Kidney tubule cell (primary cell): ENCODE measurements at places on chromosomes 7 and 10.

DNA sequence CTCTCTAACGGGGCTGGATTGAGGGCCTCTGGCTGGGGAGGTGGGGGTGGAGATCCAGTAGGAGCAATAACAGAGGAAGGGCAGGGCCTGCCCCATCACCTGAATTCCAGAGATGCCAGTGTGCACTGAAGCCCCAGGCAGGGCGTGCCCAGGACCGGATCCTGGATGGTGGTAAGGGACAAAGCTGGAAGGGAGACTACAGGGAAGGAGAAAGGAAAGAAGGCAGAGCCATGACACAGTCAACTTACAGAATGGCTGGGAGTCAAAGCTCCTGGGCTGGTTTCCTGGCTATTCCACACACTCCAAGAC, 666 bp downstream of the TMEM139 start:
- DNase-seq: peak; percentile 95

DNA sequence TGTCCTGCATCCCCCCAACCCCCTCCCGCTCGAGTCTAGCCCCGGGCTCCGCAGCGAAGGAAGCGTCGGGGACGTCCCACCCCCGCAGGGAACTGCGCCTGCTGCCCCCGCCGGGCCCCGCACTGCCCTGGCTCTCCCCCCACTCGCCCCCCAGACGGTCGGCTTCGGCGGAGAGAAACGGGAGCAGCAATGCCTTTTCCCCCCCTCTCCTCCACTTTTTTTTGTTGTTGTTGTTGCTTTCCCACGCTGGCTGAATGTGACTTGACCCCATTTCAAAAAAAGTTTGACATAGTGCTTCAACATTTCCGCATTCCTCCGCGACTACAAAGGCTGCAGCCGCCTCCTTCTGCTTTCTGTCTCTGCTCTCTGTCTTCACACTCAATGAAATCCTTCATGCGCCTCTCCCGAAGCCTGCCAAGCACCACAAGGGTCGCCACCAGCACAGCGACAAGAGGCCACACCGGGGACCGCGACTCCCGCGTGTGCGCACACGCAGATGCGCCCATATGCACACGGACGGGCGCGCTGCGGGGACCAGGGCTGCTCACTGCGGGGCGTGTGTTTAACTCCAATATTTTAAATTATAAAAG, 1.0 kb downstream of the CDK6 start:
- DNase-seq: peak; percentile 85

DNA sequence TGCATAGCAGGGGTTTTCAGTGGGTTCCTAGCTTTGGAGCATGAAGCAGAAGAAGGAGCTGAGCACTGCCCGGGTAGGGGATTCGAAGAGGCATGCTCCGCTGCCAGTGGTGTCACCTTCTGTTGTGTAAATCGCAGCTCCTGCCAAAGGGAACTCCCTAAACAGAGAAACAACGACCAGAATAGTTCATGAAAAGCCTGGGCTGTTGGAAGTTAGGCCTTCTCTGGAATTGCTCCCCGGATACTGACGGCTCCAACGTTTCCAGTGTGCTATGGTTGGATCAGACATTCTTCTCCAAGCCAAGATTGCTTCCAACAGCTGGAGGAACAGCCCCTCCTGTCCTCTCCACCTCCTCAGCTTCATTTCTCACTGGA, 546.0 kb upstream of the FZD8 start:
- DNase-seq: no peak

DNA sequence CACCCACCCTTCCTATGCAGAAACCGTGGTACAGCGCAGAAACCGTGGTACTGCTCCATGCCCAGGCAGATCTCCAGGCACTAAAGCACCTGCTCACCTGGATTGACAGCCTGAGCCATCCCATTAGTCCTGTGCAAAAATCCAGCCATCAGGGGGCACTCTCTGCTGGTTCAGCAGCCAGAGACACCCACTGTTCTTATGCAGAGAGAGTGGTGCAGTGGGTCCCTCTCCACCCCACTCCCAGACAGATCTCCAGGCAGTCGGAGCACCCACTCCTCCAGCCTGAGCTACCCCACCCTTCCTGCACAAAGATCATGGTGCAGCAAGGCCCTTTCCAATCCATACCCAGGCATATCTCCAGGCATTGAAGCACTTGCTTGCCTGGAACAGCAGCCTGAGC, 219.8 kb downstream of the CTNNA3 start:
- DNase-seq: no peak
